Substantia nigra (tissue), 51 donors: ENCODE measurements at places on chromosomes 11 and 22.

DNA sequence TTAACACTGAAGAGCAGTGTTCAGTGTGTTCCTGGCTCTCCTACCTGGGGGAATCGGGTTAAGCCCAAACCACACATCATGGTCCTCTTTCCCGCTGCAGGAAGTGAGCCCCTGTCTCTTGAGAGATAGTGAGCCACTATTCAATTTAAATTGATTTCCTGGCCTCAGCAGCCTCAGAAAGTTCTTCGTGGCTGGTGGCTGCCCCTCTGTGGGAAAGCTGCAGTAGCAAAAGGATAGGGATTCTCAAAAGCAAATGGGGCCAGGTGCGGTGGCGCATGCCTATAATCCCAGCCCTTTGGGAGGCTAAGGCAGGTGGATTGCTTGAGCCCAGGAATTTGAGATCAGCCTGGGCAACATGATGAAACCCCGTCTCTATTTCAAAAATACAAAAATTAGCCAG, 49.1 kb upstream of the CD5 start:
- DNase-seq = no peak

DNA sequence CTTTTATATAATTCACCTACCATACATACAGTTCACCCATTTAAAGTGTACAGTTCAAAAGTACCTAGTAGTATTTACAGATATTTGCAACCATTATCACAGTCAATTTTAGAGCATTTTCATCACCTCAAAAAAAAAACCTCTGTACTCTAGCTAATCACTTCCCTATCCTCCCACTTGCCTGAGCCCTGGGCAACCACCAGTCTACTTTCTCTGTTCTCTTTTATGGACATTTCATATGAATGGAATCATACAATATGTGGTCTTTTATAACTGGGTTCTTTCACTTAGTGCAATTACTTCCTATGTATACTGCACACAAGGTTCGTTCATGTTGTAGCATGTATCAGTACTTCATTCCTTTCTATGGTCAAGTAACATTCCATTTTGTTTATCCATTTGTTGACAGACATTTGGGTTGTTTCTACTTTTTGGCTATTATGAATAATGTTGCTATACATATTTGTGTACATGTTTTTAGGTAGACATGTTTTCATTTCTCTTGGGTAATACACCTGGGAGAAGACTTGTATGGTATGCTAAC, 17.8 kb upstream of the NEU3 start:
- no peak for DNase-seq

- no peak for DNase-seq
Observed at GRCh38 chr11:3849297-3849874, 6.1 kb upstream of the STIM1 start.

DNA sequence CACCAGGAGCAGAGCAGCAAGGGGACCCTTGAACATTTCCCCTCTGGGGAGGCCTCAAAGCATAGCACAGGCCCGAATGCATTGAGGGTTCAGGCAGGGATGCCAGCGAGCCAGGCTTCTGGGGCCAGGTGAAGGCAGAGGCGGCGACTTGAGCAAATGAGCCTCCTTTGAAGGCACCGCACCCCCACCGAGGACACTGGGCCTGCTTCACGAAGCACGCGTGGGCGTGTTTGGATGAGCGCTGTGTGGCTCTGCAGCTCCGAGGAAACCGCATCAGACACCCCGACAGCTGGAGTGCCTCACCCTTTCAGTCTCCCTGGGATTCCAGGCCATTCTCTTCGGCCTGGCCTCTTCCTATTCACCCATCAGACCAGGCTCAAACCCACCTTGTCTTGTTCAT, 301.8 kb downstream of the NTM start:
- DNase-seq = no peak

- DNase-seq = no peak
Observed at GRCh38 chr11:64877390-64878222, 815 bp downstream of the EHD1 start.

DNA sequence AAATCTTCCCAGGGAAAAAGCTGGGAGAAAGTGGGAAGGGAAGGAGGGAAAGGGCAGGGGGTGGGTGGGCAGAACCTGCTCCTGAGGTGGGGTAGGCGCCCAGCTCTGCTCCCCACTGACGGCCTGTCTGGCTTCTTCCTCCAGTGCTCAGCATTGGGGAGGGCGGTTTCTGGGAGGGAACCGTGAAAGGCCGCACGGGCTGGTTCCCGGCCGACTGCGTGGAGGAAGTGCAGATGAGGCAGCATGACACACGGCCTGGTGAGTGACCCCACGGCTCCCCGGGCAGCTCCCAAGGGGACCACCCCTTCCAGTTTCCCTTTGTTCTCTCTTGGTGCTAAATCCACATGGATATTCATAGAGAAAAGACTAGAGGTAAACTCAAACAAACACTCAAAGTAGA, 25.9 kb downstream of the SHANK3 start:
- DNase-seq = no peak

GRCh38 chr22:28917747-28918549, 34.6 kb downstream of the ZNRF3 start:
- DNase-seq = no peak

DNA sequence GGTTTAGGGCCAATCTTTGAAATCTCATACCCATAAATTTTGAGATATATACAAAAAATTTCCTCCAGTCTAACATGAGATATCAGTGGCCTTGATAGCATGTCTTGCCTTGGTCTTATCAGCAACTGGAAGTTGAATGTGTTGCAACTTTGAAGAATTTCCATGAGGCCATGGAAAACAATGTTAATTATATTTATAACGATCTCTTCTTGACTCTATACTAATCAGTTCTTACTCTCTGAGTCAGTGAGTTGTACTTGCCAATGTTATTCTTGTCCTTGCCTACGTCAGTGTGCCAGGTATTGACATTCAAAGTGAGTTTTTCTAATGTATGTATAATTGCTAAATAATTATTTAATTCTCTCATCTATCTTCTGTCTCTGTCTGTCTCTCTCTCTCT, 535.1 kb downstream of the KCNA4 start:
- no peak for DNase-seq

GRCh38 chr22:29625090-29625825, 21.8 kb downstream of the NF2 start:
- DNase-seq = no peak

GRCh38 chr11:66157182-66157864, 87.3 kb downstream of the PACS1 start:
- DNase-seq = no peak

DNA sequence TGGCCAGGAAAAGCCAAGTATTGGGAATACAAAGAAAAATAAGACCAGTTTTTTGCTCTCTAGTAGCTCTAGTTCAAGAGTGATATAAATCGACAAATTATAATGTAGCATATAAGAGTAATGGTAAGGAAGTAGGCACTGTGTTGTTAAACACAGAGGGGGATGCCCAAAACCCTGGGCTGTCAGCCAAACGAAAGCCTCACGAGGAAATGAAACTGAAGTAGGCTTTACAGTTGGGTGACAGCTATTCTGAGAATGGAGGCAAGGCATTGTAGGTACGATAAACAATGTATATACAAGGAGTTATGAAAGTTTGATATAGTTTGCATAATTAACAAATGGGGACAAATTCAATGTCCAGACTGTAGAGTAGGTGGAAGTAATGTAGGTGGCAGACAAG, 176.4 kb downstream of the FAM181B start:
- no peak for DNase-seq

GRCh38 chr22:38107692-38108515, 2.6 kb downstream of the BAIAP2L2 start:
- DNase-seq = no peak

- DNase-seq = no peak
Observed at GRCh38 chr11:82986446-82986845, 84.9 kb downstream of the DDIAS start.

- DNase-seq = no peak
Observed at GRCh38 chr22:31142285-31142684, 2.0 kb upstream of the PLA2G3 start.

GRCh38 chr11:3867209-3868091, 12.0 kb downstream of the STIM1 start:
- no peak for DNase-seq

DNA sequence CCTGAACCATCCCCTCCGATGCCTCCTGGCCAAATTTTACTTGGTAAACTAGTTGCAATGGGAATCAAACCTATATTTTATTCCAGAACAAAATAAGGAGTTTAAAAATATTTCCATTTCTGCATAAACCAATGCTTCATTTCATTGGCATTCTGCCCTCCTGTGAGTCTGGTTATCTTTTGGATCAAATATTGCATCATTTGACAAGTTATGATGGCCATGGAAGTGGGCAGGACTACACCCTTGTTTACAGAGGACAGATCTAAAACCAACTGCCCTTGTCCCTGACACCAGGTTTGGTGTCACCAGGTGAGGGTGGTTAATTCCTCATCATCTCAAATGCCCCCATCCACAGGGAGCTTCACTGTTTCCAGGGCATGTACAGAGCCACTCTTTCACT, 28.2 kb upstream of the E2F8 start:
- DNase-seq = no peak

GRCh38 chr11:69819541-69820070, 390 bp upstream of the FGF3 start:
- no peak for DNase-seq

GRCh38 chr11:31986201-31986889, 104.5 kb upstream of the RCN1 start:
- no peak for DNase-seq

DNA sequence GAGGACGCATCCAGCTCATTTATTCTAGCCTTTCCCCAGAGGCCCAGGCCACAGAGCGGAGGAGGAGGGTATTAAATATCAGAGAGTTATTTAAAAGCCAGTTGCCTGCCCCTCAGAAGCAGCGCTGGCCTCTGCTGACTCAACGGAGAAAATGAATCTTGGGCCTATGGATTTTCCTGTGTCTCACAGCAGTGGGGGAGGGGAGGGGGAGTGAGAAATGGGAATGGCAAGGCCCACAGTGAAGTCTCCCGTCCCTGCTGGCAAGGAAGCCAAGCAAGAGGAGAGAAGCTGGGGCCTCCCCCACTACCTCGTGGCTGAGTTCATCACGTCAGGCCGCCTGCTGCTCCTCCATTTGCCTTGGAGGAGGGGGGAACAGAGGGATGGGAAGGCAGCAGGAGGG, 4.5 kb upstream of the TPBGL start:
- no peak for DNase-seq

GRCh38 chr11:12024254-12024926, 16.0 kb upstream of the DKK3 start:
- DNase-seq = no peak

GRCh38 chr11:75249704-75250103, 9.1 kb downstream of the TPBGL start:
- DNase-seq = no peak

GRCh38 chr11:118238929-118239328, 13.2 kb downstream of the MPZL3 start:
- no peak for DNase-seq

GRCh38 chr11:61474013-61474643, 34.4 kb upstream of the LRRC10B start:
- no peak for DNase-seq

DNA sequence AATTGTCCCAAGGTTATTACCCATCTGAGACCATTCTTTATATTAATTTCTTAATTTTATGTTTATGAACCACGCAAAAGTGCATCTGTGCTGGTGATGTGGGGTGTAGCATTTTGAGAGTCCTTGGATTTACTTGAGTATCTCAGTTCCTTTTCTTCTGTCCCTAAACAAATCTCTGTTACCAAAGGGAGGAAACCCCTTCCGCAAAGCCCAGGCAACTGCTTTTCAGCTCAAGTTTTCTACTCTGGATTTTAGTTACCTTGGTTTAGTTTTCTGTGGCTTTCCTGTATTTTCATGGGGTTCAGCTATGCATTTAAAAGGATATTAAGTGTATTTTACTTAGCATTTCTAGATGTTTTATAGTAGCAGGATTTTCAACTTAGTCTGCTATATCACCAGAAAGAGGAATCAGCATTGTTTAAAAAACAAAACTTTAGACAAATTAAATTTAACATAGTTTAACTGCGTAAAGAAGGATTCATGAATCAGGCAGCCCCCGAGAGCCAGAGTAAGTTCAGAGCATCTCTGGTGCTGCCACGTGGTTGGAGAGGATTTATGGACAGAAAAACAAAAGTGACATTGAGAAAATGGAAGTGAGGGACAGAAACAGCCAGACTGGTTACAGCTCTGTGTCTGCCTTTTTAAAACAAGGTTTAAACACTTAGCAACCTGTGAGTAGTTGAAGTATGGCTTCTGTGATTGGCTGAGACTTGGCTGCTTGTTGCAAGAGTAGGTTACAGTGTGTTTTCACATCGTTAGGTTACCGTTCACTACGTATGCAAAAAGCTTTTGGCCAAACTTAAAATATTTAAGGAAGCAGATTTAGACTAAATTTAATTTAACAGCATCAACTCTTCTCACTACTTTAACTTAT, 9.6 kb downstream of the ADM start:
- DNase-seq = no peak

DNA sequence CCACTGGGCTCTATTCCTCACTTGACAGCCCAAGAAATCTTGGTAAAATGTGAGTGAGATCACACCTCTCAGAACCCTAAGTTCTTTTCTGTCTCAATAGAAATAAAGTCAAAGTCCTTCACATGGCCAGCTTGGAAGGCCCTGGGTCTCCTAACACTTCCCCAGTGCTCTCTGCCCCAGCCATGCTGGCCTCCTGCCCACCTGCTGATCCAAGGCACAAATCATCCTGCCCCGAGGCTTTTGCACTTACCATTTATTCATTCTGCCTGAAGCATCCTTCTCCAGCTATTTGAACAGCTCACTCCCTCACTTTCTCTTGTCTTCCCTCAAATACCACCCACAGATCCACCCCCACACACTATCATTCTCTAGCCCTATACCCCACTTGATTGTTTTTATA, 26.4 kb downstream of the ISX start:
- no peak for DNase-seq

DNA sequence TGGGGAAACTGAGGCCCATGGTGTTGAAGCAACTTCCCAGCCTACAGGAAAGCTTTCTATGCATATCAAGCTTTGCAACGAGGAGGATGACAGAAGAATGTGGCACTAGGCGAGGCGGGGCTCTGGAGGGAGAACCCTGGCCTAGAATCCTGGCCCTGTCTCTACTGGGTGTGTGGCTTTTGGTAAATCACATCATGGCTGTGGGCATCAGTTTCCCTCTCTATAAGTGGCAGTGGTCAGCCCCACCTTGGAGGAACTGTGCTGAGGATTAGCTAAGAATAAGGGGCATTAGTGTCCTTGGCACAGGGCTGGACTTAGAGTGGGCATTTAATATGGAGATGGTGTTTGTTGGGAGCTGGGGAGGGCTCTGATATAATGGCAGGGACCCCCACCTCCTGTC, 122.6 kb upstream of the CRYBB3 start:
- no peak for DNase-seq

DNA sequence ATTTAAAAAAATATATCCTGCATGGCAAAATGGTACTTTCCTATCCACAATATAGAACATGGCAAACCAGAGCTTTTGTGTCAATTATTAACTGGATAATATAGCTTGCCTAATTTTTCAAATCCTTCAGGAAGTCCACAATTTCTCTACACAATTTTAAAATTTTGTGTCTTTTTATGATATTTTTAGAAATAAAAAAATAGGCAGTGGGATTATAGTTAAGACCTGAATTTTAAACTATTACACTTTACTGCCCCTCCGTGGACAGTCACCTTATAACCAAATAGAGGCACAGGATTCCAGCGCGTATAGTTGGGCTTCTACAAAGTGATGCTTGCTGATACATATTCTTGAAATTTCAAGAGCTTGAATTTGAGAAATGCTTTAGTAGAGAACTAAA, 2.1 kb upstream of the DMC1 start:
- no peak for DNase-seq

- no peak for DNase-seq
Observed at GRCh38 chr11:132187814-132188213, 817.4 kb downstream of the NTM start.
